ENCODE measurements at places on chromosomes 5 and 9. TPM values are rescaled to one million over a fixed set of nuclear protein-coding genes. Genes with fewer than 3 reads are reported as not detected.
A peak's percentile ranks its signal among the peaks of the same experiment; 100 is the strongest.

DNA sequence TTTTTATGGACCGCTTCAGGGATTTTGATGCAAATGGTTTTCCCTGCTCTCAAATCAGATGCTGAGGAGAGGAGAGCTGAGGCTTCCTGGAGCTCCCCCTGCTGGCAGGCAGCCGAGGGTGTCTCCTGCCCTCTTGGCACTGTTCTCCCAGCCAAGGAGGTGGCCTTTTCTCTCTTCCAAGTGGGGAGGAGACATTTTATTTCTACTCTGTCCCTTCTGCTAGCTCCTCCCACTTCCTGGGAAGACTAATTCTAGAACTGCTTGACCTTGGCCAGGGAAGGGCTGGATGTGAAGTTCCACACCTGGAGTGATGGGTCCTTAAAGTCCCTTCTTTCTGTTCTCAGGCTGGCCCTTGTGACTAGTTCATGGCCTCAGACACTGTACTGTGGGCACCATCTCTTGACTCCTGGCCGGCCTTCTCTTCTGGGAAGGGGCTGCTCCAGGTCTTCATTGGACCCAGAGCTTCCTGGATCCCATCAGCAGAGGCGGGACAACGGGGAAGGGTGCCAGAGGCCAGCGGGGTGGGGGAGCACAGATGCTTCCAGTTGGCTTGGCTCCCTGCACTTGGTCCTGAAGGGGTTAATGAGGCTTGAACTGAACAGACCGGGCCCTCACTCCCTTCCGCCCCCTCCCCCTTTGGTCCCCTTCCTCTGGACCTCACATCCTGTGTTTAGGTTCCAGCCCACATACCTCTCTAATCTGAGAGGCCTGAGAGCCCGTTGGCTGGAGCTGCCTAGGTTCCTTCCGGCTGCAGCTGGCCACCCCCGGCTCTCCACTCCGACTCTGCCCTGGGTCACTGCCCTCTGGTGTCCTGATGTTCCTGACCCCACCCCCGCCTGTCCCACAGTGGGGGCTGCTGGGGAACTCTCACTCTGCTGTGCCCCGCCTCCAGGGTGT, 32.1 kb downstream of the PTPA start:
- DNase-seq: peak; percentile 93

DNA sequence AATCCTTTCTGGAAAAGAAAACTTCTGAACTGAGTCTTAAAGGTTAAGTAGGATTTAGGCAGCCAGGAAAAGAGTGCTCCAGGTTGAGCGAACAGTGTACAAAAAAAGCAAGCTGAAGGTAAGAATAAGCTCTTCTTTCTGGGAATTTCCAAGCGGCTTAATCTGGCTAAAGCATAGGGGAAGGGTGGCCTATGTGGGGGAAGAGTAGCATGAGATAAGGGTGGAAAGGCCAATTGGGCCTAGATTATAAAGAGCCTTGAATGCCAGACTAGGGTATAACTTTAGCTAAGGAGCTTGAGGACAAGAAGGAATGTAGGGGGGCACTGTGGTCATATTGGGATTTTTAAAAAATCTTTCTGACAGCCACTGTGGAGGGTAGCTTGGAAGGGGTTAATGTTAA, 37.3 kb upstream of the NR5A1 start:
- DNase-seq: no peak

DNA sequence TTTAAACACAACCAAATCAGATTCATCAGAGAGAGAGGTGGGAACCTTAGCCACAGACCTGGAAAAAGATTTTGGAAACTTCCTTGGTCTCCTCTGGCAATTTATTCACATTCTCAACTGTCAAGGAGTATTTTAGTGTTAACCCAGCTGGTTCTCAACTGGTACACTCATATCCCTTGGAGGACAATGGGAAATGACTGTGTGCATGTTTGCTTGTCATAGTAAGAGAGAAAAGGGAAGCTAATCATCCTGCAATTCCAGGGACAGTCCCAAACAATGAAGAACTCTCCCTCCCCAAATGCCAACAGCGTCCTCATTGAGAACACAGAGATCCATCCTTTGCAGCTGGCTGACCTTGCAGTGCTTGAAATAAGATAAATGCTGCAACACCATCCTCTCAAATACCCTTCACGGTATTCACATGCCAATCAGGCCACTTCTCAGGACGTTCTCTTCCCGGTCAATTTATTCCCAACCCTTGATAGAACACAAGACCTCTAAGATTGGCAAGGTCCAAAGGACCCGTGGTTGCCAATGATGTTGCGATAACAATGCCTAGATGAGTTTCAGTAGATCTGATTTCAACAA, 75.5 kb downstream of the EPB41L4B start:
- no peak for DNase-seq

- no peak for DNase-seq
Measured at GRCh38 chr9:32404856-32405255, 20.4 kb downstream of the ACO1 start.

DNA sequence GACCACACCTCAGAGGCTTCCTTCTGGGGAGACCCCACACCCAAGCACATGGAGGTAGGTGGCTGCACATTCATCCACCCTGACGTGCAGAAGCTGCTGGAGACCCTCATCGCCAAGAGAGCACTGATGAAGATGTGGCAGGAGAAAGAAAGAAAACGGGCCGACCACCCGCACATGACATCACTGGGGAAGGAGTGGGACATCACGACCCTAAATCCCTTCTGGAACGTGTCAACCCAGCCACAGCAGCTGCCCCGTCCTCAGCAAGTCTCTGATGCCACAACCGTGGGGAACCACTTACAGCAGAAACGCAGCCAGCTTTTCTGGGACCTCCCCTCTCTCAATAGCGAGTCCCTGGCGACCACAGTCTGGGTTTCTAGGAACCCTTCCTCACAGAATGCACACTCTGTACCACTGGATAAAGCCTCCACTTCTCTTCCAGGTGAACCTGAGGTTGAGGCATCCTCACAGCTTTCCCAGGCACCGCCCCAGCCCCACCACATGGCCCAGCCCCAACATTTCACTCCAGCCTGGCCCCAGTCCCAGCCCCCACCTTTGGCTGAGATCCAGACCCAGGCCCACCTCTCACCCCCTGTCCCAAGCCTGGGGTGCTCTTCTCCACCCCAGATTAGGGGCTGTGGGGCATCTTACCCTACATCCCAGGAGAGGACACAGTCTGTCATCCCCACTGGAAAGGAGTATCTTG, 3.0 kb downstream of the SPATA31E1 start:
- no peak for DNase-seq

DNA sequence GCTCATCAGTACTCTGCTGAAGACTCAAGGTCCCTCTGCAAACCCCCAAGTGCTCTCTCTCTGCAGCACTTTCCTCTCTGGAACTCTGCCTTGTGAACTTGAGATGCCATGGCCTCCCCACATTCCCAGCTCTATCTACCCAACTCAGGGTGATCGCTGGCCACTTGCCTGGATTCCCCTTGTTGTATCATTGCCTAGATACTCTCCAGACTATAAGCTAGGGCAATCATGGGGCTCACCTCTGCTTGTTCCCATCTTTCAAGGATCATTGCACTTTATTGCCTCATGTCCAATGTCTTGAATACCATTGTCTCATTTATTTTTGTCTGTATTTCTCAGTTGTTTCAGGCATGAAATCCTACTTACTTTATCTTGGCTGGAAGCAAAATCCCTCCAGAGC, 144.1 kb downstream of the PLPPR1 start:
- DNase-seq: no peak

- peak; percentile 35 for DNase-seq
Measured at GRCh38 chr9:130336027-130336610, 70.6 kb downstream of the HMCN2 start.

DNA sequence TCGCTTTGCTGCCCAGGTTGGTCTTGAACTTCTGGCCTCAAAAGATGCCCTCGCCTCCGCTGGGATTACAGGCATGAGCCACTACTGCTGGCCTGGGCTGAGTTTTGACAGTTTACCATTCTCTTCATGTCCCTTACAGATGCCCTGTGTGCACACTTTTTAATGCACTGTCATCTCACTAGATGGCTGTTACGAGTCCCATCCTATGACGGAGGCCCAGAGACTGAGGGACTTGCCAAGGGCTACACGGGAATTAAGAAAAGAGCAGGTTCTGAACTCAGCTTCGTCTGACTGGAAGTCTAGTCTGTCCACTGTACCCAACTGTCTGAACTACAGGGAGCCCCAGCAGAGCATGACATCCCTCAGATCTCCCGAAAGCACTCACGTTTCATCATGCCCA, 63.9 kb downstream of the ARHGEF37 start:
- DNase-seq: no peak

Gene C9
- total RNA-seq: not detected

Gene FGF10
- total RNA-seq: not detected
